Cardiac fibroblast (primary cell): ENCODE measurements at places on chromosomes 11 and 22.

DNA sequence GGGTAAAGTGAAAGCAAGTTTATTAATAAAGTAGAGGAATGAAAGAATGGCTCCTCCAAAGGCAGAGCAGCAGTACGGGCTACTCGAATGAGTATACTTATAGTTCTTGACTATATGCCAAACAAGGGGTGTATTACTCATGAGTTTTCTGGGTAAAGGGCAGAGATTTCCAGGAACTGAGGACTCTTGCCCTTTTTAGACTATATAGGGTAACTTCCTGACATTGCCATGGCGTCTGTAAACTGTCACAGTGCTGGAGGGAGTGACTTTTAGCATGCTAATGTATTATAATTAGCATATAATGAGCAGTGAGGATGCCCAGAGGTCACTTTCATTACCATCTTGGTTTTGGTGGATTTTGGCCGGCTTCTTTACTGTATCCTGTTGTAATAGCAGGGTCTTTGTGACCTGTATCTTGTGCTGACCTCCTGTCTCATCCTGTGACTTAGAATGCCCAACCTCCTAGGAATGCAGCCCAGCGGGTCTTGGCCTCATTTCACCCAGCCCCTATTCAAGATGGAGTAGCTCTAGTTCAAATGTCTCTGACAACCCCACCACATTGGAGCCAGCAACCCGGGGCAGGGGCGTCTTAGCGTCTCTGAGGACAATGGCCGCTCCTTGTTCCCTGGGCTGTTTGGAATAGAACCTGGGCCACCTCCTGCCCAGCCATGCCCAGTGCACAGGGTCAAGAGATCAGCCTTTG lies 34.9 kb upstream of the CD82 start:
- peak; percentile 59 for DNase-seq

DNA sequence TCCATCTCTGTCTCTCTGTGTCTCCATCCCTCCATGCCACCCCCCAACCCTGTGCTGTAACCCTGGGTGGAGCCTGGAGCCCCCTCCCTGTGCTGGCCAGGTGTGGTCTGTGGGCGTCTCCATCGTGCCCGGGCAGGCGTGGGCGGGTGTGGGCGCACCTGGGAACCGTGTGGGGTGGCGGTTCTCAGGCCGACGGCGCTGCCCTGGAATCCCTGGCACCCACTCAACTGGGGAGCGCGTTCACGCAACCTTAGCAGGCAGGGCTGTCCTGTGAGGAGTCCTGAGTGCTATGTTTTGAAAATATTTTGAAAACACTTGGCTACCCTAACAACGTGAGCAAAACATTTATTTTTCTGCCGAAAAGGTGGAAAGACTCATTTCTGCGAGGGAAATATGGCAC lies 4.7 kb downstream of the TNNT3 start:
- no peak for DNase-seq

DNA sequence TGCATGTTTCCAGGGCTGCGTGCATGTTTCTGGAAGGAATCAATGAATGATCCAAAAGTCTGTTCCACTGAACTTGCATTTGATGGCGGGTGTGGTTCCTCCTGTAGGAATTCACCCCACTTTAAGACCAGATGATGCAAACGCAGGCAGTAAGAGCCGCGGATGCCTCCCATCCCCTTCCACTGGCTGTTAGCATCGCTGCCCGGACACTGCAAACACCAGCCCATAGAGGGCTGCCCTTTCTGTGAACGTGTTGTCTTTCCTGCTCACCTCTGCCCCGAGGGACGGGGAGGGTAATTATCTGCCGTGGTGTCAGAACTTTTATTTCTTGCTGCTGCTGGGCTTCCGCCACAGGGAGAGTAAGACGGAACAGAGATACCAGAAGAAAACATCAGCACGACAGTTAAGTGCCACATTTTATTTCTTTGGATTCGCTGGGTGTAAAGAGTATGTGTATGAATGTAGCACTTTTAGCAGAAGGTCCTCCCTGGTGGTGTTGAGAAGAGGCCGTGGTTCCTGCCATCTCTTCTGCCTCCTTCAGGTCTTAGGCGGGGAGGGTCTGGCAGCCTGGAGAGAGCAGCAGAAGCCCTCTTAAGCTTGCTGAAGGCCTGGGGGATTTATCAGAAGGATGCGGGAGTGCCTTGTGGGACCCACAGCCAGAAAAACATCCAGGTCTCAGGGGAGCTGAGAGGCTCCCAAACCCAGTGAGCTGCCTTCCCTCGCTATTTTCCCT lies 53.2 kb upstream of the NECTIN1 start:
- DNase-seq: no peak

DNA sequence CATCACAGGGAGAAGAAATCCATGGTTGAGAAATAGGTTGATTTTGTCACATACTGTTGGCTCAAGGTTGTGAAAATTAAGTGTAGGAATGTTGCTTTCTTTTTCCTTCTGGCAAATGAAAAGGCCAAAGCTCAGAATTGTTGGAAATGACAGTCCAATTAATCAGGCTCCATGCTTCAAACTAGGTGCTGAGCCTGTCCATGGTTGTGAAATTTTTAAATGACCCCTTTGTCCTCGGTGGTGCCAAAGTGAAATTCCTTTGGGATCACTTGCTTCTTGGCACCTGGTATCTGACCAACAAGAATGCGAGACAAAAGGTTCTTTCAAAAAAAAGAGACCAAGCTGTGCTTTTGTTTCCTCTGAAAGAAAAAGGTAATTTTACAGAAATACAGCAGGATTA lies 451.9 kb downstream of the ETS1 start:
- peak; percentile 38 for DNase-seq

DNA sequence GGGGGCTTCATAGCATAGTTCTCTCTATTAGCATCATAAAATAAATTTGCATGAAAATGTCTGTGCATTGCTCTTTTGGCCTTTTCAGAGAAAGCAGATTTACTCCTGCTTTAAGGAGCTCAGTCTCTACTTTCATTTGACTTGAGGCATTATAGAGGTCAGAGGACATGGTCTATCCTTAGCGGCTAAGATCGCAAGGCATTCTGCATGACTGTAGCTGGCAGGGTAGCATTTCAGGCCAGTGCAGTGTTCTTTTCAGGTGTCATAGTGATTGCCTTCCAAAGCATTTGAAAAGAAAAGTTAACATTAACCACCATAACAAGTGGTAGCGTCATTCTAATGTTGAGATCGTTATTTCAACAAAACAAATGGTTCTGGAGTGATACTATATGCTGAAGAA lies 126.5 kb downstream of the NCAM1 start:
- DNase-seq: no peak

DNA sequence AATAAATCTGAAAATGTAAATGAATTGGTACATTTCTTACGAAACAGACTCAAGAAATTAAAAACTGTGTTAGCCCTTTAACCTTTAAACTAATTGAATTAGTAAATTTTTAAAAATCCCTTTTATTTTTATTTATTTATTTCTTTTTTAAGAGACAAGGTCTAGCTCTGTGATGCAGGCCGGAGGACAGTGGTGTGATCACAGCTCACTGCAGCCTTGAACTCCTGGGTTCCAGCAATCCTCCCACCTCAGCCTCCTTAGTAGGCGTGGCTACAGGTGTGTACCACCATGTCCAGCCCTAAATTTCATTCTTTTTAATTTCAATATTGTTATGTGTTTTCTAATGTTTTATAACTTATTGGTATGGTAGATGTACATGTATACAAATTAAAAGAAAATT lies 72.6 kb downstream of the MYEOV start:
- DNase-seq: no peak

DNA sequence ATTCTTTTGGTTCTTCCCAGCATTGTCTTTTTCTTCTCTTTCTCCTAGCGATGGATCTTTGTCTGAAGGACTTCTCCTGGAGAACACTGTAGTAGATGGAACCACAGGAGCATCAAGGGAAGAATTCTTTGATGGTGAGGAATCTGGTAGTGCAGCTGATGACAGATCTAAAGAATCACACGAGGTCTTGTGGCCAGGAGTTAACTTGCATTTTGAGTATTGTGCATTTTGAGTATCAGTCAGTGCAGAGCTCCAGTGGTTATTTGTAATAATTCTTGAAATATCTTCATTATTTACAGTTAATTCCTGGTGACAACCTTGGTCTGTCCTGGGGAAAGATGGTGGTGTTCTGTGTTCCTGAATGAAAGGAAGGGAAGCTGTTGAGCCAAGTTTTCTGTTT lies 14.5 kb upstream of the POGLUT3 start:
- no peak for DNase-seq

DNA sequence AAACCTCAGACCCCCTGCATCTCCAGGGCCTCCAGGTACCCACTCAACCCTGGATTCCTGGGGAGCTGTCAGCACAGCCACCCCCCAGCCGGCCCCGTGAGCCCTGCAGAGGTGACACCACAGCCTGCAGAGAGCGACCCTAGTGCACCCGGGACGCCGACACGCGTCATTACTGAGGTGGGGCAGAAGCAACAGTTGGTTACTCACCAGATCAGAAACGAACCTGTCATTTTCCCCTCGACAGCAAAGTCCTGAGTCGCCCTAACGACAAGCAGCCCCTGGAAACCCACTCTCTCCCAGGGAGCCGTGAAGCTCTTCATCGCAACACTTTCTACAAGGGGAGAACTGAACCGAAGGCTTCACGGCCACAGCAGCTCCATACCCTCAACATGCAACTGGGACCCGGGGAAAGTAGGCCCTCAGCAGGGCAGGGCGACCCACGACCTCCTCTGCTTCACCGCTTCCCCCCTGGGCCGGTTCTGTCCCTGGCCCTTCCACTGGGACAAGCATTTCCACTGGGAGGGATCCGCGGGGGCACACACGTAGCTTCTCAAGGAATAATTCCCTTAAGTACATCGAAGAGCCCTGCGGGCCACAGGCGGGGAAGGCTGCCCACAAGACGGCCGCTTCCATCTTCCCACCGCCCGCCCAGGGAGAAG lies 1.6 kb downstream of the BRD1 start:
- peak; percentile 24 for DNase-seq

- peak; percentile 1 for DNase-seq
Measured at GRCh38 chr11:126172596-126173038, 38.8 kb downstream of the RPUSD4 start.

GRCh38 chr22:40634119-40634903 lies 2.2 kb downstream of the MRTFA start:
- no peak for DNase-seq

DNA sequence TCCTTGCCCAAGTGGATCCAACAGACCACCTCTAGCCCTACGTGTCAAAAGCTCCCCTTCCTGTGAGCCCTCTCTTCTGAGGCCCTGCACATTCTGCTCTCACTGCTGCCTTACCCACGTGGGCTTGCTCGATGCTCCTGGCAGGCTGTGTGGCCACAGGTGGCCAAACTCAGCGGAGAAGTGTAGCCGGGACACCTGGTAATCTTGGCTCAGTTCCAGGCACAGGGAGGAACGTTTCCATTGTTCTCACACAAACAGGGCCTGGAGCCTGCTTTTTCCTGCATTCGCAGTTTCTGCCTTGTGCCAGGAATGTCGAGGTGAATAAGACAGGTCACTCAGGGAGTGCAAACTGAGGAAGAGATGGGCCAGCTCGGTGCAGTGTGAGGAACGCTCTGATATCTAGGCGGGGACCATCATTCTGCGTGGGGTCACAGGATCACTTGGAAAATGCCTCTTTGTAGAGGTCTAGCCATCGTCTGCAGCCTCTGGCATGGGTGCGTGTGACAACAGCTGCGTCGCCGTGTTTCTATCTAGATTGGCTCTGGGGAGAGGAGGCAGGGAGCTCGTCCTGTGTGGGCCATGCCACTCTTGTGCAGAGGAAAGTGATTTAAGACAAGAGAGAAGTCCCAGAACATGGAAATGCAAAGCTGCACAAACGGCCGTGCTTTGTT lies 127.6 kb upstream of the PARVA start:
- DNase-seq: peak; percentile 51

DNA sequence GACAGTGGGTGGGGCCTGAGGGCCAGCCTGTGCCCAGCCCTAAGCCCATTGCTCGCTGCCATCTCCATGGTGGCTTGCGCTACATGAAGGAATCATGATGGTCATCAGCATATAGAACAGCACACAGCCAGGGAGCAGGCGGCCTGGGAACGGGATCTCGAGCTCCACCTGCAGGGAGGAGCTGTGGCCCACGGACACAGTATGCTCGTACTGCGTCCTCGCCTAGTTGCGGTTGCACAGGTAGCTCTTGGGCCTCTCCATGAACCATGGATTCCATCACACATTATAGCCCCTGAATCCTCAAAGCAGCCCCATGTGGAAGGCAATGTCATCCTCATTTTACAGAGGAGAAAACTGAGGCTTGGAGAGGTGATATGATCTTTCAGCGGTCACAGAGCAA lies 15.1 kb downstream of the SEC14L4 start:
- DNase-seq: no peak

- no peak for DNase-seq
Measured at GRCh38 chr11:28259177-28259843, 151.1 kb downstream of the METTL15 start.

DNA sequence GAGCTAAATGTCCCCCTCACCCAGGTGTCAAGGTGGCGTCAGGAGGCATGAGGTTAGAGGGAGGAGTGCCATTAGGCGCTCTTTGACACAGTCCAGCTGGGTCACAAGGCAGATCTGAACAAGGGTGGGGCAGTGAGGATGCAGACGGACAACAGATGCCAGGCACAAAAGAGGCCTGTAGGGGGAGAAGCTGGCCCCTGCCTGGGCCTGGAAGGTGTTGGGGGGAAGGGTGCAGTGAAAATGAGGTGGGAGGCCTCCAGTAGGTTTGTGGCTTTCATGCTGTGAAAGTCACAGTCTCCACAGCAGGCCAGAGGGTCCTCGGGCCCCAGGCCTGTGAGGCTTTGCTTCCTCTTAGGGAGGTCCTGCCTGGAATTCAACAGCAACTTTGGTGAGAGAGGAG lies 85.0 kb upstream of the PLET1 start:
- DNase-seq: no peak

DNA sequence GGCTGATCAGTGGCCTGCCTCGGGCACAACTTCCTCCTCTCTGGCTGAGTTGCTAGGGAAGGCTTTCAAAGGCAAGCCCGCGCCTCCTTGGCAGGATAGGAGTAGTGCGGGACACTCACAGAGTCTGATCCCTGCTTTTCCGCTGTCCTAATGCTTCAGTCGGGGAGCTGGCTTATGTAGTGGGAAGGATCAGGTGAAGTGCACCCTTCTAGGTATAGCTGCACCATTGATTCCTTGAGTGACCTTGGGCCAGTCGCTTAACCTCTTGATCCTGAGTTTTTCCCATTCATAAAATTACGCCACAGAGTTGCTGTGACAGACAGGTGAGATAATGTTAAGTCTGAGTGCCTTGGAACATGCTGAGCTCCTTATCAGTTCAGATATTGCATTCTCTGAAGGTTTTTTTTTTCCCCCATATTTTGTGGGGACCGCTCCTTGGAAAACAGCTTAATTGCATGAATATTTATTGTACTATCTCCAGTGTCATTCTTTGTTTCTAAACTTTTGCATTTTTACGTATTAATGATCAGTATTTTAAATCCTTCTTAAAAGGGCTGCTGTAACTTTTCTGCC lies 961 bp downstream of the IPO7 start:
- no peak for DNase-seq

DNA sequence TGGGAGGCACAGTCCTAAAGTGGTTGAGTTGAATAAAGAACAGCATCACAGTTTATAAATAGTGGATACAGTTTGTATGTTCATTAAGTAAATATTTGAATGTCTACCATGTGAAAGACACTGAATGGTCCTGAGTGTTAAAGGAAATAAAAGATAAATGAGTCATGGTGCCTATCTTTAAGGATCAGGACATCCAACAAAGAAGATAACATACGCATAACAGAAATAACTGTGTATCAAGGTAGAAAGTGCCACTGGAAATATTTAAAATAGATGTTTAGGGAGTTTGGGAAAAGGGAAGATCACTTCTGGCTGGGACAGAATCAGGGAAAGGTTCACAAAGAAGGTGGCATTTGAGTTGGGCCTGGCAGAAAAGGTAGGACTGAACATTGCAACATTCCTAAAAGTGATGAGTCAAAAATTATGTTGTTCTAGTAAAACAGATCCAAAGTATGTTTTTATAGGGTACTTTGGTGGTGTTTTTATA lies 41.5 kb downstream of the CSTPP1 start:
- DNase-seq: no peak

- peak; percentile 90 for DNase-seq
Measured at GRCh38 chr11:36073411-36074203, 129.7 kb downstream of the LDLRAD3 start.
